T-cell (primary cell): ENCODE measurements at places on chromosomes 13 and 19. TPM values are rescaled to one million over a fixed set of nuclear protein-coding genes. Genes with fewer than 3 reads are reported as not detected.

DNA sequence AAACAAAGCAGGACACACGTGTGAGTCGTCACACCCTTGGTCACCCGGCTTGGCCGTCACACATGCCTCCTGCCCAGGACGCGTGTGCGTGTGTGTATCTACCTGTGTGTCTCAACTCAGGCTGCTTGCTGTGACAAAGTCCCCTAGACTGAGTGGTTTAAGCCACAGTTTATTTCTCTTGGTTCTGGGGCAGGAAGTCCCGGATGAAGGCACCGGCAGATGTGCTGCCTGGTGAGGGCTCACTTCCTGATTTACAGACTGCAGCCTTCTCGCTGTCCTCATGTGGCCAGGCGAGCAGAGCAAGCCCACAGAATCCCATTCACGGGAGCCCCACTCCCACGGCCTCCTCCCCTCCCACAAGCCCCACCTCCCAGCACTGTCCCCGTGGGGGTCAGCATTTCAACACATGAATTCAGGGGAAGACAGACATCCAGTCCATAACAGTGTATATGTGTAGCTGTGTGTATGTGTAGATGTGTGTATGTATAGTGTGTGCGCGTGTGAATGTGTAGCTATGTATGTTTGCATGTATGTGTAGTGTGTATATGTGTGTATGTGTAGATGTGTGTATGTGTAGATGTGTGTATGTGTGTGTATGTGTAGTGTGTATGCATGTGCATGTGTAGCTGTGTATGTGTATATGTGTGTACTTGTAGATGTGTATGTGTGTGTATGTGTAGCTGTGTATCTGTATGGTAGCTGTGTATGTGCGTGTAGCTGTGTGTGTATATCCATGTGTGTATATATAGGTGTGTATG lies 51.5 kb downstream of the MCF2L start:
- no peak for DNase-seq

GRK1 gene
- not detected for total RNA-seq

DNA sequence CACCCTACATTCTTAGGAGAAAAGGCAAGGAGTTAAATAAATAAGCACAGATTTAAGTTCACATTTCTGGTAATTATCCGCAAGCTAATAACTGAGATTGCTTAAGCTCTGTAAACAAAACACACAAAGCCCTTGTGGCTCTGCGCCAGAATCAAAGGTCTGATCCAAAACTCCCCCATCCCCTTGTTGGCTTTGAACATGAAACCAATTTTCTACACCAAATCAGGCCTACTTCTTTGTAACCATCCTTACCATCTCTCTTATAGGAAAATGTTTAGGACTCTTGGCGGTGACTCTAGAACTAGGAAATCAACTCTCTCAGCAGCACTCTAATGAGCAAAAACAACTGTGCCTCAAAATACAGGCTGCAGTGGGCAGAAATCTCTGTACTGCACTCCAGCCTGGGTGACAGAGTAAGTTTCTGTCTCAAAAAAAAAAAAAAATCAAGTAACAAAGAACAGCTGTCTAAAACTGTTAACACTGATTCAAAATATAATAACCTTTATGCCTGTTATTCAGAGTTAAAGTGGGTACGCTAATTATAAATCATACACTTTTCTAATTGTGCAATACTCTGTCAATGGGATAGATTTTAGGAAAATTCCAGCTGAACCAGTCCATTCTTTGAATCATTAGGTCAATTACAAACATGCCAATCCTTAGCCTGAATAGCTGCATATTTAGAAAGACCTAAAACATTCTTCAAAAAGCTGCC lies 25.8 kb downstream of the ABCC4 start:
- DNase-seq: no peak

GRCh38 chr13:95955255-95955654 lies 97.9 kb downstream of the UGGT2 start:
- DNase-seq: no peak

DNA sequence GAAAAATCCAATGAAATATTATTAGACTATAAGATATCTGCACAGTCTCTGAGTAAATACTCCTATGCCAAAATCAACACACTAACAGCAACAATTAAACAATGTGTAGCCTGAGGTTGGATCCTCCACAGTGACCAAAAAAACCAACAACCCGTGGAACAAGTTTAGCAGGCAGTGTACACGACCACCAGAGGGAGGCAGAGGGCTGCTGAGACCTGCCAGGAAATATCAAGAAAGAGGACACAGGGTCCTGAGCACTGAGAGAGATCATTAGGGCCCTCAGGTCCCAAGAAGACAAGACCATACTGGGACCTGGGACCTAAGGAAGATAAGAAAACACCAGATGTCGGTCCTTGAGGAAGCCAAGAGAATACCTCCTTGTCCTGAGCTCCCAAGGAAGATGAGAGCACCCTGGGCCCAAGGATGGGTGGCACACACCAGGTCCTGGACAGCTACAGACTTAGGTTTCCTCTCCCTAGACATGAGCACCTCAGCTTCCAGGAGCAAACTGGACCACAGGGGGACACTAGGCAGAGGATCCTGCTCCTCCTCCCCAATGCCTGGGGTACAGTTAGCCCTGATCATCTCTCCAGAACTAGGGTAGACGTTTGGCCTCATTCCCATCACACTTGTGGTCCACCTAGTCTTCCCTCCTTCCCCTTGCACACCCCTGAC lies 822 bp upstream of the ZNF274 start:
- DNase-seq: peak; percentile 60

DNA sequence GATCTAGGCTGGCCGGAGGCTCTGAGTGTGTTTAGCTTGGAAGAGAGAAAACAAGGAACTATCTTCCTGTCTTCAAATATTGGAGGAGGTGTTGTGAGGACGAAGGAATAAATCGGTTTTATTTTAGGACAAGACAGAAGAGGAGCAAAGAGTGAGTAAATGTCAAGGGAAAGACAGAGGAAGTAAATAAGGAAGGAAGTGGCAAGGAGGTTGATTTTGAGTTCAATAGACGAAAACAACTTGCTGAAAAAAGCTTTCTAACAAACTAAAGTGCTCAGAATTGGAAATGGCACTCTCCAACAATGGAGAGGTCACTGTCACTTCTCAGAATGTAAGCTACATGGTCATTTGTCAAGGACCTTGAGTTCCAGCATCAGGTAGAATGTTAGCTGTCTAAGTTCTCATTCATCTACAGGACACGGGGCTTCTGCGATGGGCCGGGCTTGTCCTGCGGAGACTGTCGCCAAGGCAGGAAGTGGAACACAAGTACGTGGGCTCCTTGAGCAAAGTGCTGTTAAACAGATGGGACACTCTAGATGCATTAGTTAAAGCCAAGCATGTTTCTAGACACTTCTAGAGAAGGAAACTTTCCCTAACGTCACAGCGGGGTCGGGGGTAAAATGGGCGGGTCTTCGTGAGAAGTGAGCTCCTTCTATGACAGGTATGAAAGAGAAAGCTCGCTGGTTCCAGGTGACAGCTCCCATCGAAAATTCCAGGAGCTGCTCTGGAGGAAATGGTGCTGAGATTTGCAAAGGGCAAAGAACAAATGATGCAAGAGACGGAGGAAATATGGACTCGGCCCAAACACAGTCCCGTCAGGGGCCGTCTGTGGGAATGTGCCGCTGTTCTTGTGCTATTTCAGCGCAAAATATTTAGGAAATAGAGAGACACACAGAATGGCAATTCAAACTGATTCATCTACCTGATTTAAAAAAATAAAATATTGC lies 103.9 kb upstream of the UBL3 start:
- DNase-seq: peak; percentile 36

PSG5 gene
- not detected for total RNA-seq

- no peak for DNase-seq
Measured at GRCh38 chr19:10625003-10625761, at the start of gene SLC44A2. Gene SLC44A2, plus strand, starts transcription at chr19:10625553. Its CDS starts 81 bp downstream, at chr19:10625634.

GRCh38 chr19:28134311-28134710 lies 1078.6 kb downstream of the UQCRFS1 start:
- DNase-seq: no peak

- no peak for DNase-seq
Measured at GRCh38 chr19:53730391-53730790, 93.7 kb downstream of the NLRP12 start.

DNA sequence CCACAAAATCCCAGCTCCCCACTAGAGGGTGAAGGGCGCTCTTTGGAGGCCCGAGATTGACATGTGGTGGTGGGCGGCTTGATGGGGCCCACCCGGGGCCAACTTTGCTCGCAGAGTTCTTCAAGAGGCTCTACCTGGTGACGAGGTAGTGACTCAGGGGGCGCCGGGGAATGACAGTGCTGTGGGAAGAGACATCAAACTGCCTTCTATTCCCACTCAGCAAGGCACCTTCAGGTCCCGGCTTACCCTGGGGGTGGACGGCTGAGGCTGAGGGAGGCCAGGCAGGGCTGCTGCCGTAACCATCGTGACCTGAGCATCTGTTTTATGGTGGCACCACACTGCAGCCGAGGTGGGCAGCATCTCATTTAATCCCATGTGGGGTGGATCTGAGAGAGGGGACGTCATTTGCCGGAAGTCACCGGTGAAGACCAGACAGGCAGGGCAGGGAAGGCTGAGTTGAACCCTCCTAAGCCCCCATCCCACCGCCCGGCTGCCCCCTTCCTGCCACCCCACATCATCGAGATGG lies 1.6 kb downstream of the LINGO3 start:
- DNase-seq: no peak

DNA sequence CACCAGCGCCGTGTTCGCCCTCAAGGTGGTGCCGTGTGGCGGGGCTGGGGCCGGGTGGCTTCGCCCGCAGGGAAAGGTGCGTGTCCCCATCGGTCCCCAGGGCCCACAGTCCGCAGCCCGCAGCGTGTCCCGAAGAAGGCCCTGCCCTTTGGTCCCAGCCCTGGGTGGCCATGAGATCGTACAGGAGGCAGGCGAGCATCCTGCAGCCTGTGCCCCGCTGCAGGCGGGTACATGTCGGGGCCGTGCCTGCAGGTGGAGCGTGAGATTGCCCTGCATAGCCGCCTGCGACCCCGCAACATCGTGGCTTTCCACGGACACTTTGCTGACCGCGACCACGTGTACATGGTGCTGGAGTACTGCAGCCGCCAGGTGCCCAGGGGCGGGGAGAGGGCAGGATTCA lies 1.5 kb downstream of the PLK5 start:
- no peak for DNase-seq

GRCh38 chr19:39372941-39373340 lies 18.0 kb downstream of the PAF1 start:
- no peak for DNase-seq

FSD1 gene
- 2.8 TPM for total RNA-seq

LRP3 gene
- total RNA-seq: 0.19 TPM

ZNF816 gene
- 19.0 TPM for total RNA-seq

GRCh38 chr13:108855737-108856387 lies 226.5 kb downstream of the MYO16 start:
- DNase-seq: no peak

RDH13 gene
- 13.4 TPM for total RNA-seq

DNA sequence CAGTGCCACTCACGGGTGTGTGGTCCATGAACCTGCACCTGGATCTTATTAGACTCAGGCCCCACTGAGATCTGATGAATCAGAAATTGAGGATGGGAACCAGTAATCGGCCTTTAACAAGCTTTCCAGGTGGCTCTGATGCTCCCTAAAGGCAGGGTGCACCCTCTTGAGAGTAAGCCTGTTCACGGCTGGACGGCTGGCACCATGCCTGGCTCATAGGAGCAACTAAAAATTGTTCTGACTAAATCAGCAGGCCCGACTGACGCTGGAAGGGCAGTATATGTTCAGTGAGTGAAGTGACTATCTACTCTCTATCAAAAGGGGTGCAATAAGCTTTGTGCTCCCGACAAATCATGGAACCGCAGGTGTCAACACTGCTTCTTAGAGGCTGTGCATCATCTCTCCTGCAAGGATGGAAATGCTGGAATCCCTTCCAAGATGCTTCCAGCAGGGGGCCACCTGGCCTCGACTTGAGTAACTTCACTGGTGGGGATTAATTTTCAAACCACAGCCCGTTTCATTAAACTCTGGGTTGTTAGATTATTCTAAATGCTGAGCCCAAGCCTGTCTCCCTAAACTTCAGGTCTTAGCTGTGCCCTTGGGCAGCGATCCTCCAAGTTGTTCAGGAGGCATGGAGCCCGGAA lies 28.4 kb downstream of the TMTC4 start:
- DNase-seq: no peak

GRCh38 chr13:50672025-50672424 lies 171.5 kb downstream of the DLEU7 start:
- DNase-seq: no peak

- DNase-seq: no peak
Measured at GRCh38 chr19:41920882-41921576, 7.2 kb downstream of the ERFL start.

DNA sequence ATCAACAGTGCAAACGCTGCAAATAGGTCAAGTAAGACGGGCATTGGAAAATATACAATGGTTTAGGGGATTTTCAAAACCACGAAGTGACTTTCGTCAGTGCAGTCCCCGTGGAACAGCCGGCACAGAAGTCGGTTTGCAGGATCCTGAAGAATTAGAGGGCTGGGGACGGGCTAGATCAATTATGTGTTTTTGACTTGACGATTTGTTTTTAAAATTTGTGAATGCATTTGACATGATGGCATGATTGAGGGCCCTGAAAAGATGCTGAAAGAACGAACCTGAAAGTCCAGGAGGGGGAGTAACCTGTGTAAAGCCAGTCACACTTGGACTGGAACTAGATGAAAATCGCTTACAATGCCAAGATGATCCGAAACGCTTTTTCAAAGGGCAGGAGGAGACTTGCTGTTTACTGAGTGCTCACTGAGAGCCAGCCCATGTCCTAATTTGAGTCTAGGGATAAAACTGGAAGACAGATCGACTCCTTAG lies 8.9 kb upstream of the DGKH start:
- DNase-seq: no peak

KLK3 gene
- not detected for total RNA-seq

DNA sequence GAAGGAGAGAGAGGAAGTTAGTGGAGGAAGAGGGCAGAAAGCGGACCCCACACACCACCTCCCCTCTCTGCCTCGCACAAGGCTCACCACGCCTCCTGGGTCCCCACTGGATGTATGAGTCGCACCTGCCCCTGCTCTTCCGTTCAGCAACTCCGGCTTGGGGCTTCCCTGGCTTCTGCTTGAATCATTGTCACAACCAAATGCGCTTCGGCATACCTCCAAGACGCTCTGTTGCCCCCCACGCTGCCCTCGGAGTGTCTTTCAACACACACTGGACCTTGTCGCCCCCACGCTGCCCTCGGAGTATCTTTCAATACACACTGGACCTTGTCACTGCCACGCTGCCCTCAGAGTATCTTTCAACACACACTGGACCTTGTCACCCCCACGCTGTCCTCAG lies 247.2 kb downstream of the TEX29 start:
- no peak for DNase-seq

- no peak for DNase-seq
Measured at GRCh38 chr13:40376296-40376849, 290.1 kb downstream of the FOXO1 start.
